ENCODE measurements at places on chromosomes 5 and 9.

- no peak for DNase-seq
These were observed 296.8 kb downstream of the ICE1 start for GRCh38 chr5:5719292-5719691.

GRCh38 chr9:84567805-84568204, 101.7 kb upstream of the NTRK2 start:
- no peak for DNase-seq

GRCh38 chr5:148027505-148027904, 36.3 kb upstream of the SPINK5 start:
- DNase-seq: no peak

- no peak for DNase-seq
These were observed 482.6 kb downstream of the ZNF608 start for GRCh38 chr5:124263680-124264491.

DNA sequence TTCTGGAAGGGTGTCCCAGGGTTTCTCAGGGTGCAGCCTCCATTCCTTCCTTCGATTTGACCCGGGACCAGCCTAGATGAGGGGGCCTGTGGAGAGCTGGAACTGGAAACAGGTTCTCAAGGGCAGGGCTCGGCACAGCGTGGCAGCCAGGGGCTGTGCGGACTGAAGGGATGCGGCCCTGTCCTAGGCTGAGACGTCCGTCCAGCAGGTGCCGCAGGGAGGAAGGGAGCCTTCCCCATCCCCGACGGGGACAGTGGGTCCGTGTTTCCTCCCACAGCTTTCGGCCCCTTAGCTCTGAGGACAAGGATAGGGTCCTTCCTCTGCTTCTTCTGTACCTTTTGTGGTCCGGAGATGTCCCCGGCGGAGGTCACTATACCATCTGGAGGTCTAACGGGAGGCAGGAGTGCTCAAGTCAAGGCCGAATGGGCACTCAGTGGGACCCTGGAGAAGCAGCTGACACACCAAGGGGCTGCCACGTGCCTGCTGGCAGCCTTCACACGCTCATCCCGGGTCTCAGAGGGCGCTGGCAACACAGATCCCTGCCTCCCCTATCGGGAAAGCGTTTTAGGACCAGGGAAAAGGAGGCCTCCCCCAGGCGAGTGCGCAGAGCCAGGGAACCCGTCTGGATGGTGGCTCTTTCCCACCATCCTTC, 49.9 kb downstream of the USP20 start:
- DNase-seq: peak; percentile 44

Data from CD4-positive, alpha-beta T cell treated with Interleukin-15 for 1 hour (primary cell).